ENCODE measurements at places on chromosomes 12 and 14.

DNA sequence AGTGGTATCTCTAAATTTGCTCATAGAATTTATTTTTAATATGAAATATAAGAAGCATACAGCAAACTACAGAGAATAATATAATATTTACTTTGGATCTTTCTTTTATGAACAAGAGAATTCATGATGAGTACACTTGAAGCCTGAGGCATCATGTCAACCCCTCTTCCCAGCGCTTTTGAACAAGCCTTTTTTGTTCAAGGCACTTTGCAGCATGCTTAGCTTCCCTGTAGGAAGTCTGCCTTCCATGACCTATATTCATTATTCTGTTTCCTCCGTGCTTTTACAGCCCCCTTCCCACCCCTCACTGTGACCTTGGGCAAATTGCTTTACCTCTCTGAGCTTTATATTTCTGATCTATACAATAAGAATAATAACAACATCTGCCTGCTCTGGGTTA, 41.6 kb downstream of the SCN8A start:
- no peak for DNase-seq

GRCh38 chr12:39145175-39145999, 240.0 kb upstream of the CPNE8 start:
- peak; percentile 96 for DNase-seq

DNA sequence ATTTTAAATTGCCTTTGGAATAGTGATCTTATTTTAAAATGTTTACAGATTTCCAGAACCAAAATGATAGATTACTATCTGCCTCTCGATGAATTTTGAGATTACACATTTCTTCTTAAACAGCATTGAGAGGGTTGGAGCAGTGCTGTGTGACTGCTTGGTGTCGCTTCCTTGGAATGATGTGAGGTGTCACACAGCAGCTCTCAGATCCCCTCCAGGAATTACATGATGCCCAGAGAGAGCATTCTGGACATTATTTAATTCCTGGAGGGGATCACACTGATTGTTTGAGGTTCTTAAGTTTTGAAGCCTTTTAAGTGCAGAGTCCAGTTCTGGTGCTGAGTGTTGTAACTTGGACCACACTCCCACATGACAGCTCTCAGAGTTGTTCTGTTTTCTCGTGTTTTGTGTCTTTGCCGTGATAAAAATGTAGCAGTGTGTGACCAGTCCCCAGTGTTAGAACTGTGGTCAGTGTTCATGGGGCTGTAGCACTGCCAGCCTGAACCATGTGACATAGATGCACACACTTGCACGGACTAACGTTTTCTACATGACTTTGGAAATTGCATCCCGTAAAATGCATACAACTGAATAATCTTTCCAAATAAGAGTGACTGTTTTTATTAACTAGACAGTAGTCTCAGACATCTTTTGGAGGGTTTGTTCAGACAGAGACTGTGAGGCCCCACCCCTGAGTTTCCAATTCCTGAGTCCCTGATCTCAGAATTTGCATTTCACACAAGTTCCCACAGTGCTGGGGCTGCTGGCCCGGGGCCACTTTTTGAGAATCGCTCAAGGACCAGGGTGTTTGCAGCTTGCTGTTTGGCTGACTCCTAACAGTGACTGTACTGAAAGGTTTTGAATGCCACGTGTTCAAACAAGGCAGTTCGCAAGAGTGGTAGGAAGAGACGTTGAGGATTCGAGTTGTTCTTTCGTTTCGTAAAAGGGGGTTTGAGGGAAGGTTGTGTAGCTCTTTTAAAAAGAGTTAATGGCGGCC, 26.0 kb downstream of the XRCC3 start:
- DNase-seq = no peak

GRCh38 chr12:121218588-121219352, 8.8 kb downstream of the P2RX4 start:
- DNase-seq = no peak

DNA sequence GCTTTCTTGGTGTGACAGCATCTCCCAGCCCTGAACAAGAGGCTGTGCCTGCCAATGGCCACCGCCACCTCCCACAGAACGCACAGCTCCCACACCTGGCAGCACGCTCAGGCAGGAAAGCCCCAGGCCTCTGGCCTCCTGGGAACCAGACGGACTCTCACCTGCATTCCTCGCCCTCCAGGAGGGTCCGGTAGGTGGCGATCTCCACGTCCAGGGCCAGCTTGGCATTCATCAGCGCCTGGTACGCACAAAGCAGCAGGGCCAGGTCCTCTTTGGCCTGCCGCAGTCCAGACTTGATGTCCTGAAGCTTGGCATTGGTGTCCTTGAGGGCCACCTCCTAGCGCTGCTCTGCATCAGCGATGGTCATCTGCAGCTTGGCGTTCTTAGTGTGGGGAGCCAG, 12.1 kb upstream of the KRT77 start:
- DNase-seq = peak; percentile 93
